Trophoblast cell (in vitro differentiated cells and primary cell): ENCODE measurements at places on chromosomes 3 and 15.

DNA sequence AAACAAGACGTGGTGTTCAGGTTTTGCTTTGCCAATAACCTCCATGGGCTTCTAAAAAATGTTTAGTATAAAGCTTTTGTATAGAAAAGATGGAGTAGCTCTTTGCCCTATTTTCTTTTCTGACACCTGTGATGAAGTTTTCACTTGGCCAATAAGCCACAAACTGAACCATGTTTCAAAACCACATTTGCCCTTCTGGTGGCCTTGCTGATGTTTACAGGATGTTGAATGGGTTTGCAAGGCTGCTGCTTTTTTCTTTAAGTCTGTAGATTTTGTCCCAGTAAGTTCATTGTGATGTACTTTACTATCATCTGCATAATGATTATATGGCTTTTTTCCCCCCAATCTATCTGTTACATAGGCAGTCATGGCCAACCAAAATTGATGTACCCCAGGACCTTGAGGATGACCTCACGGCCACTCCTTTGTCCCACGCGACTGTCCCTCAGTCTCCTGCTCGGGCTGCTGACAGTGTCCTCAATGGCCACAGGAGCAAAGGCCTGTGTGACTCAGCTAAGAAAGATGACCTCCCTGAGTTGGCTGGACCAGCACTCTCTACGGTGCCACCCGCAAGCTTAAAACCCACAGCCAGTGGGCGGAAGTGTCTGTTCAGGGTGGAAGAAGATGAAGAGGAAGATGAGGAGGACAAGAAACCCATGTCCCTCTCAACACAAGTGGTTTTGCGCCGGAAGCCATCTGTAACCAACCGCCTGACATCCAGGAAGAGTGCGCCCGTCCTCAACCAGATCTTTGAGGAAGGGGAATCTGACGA is 60.8 kb downstream of the SNRK start:
- DNase-seq, result no peak

- no peak for DNase-seq
These were observed 14.2 kb downstream of the LRRC49 start for GRCh38 chr15:70906842-70907241.

GRCh38 chr3:194176274-194176991 is 40.5 kb downstream of the HES1 start:
- no peak for DNase-seq

DNA sequence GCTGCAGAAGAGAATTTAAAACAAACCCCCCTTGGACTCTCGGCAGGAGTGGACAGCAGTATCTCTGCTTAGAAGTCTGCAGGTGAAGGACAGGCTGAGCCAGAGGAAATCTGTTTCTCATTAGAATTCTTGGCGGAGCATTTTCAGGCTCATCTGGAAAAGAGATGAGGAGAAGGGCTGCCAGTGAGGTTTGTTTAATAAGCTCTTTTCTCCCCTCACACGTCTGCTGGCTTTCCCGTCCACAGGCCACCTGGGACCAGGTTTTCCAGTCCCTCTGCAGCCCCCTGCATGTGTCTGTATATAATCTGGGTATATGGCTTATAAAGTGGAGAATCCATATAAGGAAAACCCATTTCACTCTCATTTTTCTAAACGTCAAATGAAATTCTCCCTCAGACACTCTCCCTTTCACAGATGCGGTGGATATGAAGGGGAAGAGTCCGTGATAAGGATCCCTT is 155.4 kb upstream of the TPM1 start:
- DNase-seq, result no peak

- DNase-seq, result no peak
These were observed 212.9 kb downstream of the P3H2 start for GRCh38 chr3:189907803-189908202.

GRCh38 chr3:35776346-35776745 is 137.0 kb downstream of the ARPP21 start:
- no peak for DNase-seq

- DNase-seq, result no peak
These were observed 779.1 kb upstream of the SEMA6D start for GRCh38 chr15:46938169-46938568.

DNA sequence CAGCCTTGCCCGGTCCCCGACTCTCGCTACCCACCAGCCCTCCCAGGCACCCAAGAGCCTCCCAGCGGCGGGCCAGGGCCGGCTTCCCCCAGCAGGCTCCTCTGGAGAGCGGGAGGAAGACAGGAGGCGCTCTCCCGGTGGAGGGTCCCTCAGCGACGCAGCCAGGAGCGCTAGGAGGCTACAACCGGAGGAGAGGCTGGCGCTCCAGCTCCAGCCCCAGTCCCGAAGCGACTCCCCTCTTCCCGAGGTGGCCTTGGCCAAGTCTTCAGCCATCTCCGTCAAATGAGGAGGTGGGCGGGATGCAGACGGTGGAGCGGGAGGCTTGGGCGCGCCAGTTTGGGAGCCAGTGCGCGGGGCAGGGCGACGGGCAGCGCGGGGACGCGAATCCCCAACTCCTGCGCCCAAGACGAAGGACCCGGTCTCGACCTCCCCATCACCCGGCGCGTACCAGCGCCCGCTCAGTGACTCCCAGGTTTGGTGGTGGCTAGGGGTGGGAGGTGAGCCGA is 722 bp downstream of the CHRNA3 start:
- no peak for DNase-seq

DNA sequence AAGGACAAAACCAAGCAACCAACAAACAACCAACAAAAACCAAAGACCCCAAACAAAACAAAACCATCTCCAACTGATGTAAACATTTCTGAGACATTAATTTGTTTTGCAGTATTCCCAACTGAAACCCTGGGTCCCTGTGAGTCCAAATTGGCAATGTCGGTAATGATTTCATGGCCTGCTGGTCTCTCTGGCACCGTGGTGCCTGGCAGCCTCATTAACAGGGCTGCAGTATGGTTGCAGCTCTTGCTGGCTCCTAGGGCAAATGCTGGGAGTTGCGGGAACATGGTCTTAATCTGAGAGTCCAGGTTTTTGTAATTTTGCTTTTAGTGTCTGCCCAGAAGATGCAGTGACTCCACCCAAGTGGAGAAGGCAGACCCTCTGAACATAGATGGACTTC is 128.3 kb downstream of the SV2B start:
- no peak for DNase-seq
